Stimulated activated CD4-positive, alpha-beta T cell treated with anti-CD3 and anti-CD28 coated beads, Interleukin-15, amount 100 ng/mL, for 1 hour (primary cell): ENCODE measurements at places on chromosomes 4 and X.

- DNase-seq, result no peak
Measured at GRCh38 chr4:138438608-138439007, 196.5 kb upstream of the SLC7A11 start.

DNA sequence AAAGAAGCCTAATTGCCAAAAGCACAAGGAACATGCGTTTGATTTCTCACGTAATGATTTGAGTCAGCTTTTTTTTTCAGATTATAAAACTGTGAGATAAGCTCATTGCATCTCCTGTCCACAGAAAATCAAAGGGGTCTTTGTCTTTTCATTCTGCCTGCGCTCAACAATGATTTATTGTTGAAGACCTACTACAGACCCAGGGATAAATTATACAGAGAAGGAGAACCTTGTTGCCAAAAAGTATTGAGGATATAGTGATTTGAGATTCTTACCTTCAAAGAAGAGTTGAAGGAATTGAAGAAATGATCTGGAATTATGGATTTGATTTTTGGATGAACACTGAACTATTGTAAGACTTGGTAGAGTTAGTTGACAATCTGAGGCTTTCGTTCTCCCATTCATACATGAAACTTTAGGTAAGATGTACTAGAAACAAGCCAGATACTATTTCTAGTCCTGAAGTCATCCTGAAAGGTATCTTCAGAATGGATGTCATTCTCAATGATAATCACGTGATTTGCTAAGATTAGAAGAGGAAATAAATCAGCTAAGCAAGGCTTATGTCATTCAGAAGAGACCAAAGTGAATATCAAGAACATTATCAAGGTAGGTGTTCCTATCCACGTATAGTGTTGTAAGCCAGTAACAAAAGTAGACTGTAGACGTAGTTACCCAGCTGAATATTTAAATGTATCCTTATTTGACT lies 71.1 kb upstream of the SCOC start:
- DNase-seq, result no peak

DNA sequence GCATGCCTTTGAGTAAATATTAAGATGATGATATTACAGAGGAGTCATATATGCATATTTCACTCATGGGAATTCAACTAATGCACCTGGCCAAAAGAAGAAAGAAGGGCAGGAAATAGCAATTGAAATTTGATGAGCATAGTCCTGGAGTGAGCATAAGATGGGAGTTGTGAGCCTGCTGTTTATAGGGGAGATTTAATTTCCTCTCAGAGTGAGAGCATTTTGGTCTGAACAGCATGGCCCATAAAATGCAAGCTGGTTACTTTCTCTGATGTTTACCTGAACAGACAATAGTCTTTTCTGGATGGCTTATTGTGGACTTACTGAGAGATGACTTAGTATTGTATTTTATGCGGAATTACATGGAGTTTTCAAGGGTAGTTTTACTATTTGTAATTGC lies 53.6 kb downstream of the FHIP1A start:
- no peak for DNase-seq

GRCh38 chr4:158856852-158857251 lies 88.0 kb downstream of the FNIP2 start:
- no peak for DNase-seq

DNA sequence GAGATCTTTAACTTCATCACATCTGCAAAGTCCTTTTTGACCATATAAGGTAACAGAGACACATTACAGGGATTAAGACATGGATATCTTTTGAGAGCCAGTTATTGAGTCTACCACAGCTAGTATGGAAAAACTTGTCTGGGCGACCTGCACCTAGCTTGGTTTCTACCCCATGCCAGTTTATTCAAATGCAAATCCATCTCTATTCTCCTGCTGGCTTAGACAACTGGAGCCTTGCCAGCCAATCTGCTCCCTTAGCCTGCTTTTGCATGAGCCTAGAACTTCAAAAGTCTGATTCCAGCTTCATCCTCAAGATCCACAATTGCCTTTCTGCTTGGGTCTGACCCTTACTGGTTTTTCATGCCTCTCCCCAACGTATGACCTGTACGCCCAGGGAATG lies 212.0 kb upstream of the AFF2 start:
- DNase-seq, result no peak

GRCh38 chr4:185358514-185358913 lies 37.2 kb downstream of the LRP2BP start:
- no peak for DNase-seq

DNA sequence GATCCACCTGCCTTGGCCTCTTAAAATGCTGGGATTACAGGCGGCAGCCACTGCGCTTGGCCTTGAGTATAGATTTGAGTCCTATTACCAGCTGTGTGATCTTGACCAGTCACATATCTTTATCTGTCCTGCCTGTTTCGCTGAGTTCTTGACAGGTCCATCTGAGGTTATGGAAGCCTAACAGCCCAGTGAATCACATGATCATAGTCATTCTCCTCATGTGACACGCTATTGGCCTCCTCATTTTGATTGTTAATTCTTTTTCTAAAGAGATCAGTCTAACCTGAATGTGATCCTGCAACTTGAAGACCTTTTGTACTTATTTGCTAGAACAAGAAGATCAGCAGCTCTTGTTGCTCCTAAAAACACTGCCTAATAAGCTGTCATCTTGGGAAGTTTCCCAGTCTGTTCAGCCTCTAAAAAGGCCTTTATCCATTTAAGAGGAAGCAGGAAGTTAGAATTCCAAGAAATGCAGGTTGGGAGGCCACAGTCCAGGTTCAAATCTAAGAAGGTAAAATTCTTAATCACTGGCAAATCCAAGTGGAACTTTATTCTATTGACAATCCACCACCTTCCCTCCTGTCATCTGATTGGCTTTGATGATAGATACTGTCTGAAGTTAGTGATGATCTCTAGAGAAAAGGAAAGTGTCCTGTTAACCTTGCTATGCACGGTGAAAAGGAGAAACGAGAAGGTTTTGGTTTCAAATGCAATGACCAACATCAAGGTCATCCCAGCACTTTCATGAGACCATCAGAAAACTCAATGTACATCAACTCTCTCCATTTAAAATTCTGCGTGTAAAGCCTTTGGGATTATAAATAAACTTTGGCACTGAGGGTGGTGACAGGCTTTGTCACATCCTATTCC lies 86.9 kb downstream of the CHRNA9 start:
- DNase-seq, result no peak

DNA sequence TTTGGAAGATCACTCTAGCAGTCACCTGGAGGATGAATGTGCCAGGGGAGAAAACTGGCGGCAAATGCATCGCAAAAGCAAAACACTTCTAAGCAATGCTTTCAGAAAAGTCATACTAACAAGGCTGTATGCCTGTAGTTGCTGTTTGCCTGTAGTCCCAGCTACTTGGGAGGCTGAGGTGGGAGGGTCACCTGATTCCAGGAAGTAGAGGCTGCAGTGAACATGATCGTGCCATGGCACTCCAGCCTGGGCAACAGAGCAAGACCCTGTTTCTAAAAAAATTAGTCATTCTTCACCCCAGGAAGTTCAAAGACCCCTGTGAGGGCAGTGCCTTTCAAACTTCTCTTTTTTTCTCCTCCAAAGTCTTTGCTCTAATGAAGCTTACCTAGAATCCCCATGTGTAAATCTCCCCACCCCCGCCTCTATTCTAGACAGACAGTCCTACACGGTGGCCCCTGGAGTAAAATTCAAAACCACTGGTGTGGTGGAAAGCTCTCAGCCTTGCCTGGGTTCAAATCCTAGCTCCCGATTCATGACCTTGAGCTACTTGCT lies 5.5 kb downstream of the SOWAHD start:
- DNase-seq, result no peak

- no peak for DNase-seq
Measured at GRCh38 chrX:104255465-104255864, 732 bp upstream of the ESX1 start.

GRCh38 chr4:65202165-65202852 lies 468.0 kb downstream of the EPHA5 start:
- no peak for DNase-seq

DNA sequence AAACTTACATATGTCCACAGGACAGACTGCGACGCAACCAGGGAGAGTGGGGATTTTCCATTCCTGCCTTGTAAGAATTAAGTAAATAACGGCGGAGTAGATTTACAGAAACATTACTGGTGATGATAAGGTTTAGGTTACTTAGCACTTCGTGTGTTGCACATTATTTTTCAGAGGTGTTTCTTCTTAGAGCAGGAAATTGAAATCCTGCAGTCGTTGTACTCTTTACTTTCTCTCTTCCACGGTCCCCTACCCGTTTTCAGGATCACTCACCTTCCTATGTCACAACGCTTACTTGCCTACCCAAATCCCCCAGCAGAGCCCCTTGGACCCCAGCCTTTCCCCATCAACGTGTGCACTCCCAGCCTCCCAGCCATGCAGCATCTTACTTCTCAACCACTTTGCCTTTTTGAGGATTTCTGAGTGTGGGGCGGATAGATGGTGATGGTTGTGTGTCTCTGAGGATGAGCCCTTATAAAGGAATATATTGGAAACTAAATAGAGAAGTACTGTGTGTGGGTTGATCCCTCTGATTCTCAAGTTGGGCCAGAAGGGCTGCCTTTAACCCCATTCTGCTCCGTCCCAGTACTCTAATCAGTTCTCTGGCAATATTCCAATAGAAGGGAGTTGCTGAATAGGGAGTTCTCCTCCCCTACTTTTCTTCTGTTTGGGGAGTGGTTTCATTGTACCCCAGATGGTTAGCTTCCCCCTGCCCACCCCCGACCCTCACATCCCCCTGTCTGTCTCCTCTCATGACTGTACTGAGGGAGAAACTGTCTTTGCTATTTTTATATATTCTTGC lies 1.6 kb downstream of the MID2 start:
- DNase-seq, result no peak

- no peak for DNase-seq
Measured at GRCh38 chrX:137227151-137227550, 193.4 kb upstream of the GPR101 start.

- DNase-seq, result no peak
Measured at GRCh38 chr4:75514949-75515612, 808 bp downstream of the THAP6 start.

DNA sequence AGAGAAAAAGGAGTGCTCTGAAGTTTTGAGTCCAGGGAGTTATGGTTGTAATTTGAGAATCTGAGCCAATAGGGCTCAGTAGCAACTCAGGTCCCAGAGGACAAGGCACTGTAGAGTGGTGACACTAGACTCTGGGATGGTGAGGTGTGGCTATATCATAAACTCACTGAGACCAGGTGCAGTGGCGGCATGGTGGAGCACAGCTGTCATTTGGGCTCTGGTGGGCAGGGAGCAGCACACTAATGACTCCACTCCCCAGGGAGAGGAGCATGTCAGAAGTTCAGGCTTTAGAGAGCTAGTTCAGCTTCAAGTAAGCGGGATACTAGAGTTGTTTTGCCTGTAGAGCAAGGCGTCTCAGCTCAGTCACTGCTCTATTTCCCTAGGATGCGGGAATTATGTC lies 165.4 kb upstream of the USP38 start:
- DNase-seq, result no peak
